ENCODE measurements at places on chromosomes 2 and 18.

DNA sequence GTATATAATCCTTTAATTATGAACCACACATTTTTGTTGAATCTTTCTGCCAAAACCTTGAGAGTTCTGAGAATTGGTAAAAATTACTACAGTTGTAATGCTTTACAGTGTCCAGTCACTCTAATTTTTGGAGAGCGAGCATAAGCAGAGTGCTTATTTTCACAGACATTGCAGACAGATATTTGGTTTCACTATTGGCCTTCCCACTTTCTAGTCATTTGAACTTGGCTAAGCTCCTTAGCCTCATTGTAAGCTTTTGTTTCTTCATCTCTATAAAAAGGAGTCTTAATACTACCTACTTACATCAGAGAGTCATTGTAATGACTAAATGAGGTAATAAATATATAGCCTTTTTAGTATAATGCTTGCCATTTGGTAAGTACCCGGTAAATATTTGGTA, 80.4 kb downstream of the LCLAT1 start:
- no peak for DNase-seq

DNA sequence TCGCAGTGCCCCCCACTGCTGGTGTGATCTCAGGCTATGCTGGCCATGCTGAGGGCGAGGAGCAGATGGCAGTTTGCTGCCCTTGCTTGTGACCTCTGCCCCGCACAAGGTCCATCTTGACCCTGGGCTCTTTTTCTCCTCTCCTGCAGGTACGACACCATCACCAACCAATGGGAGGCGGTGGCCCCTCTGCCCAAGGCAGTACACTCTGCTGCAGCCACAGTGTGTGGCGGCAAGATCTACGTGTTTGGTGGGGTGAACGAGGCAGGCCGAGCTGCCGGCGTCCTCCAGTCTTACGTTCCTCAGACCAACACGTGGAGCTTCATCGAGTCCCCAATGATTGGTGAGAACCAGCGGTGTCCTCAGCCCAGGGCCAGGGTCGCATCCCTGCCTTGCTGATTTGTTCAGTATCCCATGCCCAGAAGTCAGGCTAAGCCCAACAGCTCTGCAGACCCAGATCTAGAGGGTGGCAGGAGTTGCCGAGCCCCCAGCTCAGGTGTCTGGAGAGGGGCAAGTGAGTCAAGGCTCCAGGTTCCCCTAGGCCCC, 223.8 kb downstream of the ATAD2B start:
- DNase-seq, result no peak

DNA sequence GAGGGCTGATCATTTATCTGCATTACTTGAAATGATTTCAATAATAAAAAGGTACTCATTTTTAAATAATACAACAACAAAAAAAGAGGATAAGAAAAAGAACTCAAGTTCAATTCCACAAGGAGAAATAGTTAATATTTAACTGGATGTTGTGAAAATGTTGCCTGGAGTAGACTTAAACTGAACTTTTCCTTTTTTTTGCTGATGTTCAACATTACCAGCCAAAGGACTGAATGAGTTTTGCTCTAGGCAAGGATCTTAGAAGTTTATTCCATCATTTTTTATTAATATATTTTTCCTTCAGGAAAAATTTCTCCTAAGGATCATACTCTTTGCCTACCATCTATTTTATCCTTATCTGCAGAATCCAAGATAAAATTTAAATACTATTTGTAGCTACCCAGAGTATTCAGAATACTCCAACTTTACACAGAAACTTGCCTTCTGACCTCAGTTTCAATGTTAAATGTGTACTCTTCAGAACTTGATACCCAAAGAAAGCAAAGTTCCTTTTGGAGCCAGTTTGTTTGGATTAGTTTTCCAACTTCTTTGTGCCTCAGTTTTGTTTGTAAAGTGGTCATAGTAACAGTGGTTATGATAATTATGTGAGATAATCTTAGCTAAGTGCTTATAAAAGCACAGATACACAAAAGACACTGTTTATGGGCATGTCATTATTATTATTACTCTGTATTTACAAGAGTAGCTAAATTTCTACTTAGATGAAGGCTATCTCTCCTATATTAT, 12.8 kb downstream of the CKAP2L start:
- DNase-seq, result no peak

DNA sequence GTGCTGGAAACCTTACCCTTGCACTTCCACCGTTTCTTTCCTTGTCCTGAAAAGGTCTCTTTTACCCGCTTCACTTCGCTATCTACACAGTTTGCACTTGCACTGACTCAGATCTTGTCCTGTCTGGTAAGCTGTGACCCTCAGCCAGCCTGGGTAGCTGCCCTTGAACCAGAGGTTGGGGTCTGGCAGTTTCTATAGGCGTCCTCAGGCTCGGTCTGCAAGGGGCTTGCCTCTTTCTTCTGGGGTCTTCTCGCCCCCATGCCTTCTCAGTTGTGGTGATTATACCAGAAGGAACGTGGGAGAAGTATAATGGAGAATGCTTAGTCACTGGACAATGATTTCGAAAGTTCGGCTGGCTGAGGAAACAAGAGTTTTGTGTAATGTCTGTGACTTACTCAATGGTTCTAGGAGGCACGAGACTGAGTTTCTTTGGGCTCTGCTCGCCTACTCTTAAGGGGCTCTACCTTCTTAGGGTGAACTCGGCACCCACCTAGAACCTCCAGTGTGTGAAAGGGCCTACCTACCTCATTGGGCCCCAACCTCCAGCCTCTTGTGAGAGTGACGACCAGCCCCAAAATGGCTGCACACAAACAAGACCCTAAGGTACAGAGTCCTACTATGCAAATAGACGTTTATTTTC, 6.9 kb upstream of the STAT1 start:
- DNase-seq, result no peak

DNA sequence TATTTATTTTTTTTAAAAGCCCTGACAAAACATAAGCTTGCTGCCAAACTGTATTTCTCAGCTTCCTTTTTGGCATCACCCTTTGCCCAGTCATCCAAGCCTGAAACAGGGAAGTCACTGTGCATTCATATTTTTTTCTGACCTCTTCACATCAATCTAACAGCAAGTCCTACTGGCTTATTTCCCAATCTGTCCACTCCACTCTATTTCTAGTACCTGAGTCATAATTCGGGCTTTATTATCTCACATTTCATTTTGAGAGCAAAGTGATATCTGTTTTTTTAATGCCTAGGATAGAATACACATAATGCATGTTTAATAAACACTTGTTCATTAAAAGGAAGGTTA, 5.1 kb downstream of the HNMT start:
- DNase-seq, result no peak

DNA sequence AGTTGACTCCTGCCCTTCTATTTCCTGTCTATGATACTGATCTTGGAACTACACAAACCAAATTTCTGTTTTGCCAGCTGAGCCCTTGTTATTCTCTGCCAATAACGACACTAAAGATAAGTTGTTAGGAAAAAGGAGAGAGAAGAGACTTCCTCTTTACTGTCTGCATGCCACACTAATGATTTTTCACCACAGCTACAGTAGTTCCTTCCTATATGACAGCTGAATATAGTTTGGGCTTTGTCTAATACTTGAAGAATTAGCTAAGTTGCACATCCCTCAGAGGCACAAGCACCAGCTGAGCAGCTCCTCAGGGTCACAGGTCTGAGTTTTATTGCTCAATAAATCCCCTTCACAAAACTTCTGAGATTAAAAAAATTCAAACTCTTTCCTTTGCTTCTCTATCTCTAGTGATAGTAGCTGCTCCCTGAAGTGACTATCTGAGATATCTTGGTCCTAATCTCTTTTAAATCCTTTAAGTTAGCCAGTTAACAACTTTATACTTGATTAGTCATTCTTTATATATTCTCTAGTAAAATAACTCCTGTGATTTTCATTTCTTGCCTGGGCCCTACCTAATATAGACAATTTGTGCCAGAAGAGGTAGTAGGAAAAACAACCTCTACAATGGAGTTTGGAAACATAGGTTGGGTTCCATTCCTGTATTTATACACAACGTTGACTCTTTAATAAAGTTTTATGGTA, 253.0 kb upstream of the CNTNAP5 start:
- no peak for DNase-seq

- DNase-seq, result no peak
Measured at GRCh38 chr2:132515010-132515409, 98.4 kb downstream of the GPR39 start.

DNA sequence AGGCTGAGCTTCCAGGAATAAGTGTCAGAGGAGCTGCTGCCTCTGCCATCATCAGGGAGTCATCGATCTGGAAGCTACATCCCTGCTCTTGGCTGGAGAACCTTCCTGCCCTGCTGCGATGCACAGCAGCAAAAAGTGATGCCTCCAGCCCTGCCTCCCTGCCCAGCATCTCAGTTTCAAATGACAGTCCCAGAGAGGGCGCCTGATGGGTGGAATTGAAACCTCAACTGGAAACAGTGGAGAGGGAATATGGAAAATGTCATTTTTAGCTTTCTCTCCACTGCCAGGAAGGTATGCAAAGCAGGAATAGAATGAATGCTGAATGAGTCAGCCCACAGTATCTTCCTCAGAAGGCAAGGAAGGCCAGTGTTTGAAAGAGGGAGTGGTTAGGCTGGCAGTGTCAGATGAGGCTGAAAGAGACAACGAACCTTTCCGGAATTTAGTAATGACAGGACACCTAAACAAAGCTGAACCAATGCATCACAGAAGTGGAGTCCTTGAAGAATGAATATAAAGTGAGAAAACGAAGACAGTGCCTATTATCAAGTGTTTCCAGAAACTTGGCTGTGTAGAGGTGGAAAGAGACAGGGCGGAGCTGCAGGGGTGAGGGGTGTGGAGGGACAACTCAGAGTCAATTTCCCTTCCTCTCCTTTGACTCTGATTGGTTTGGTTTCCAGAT, 153.9 kb upstream of the NDUFV2 start:
- DNase-seq, result no peak

- no peak for DNase-seq
Measured at GRCh38 chr18:74023220-74023619, 124.4 kb downstream of the FBXO15 start.

DNA sequence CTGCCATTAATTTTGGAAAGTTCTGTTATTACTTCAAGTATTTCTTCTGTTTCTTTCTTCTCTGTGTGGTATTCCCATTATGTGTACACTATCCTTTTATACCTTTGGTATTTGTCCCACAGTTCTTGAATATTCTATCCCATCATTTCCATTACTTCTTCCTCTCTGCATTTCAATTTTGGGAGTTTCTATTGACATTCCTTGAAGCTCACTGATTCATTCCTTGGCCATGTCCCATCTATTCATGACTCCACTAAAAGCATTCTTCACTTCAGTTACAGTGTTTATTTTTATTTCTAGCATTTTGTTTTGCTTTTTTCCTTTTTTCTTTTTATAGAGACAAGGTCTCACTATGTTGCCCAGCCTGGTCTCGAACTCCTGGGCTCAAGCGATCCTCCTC, 30.3 kb downstream of the PROC start:
- no peak for DNase-seq

GRCh38 chr2:6923319-6923718, 6.1 kb downstream of the RNF144A start:
- no peak for DNase-seq

GRCh38 chr2:240974771-240975572, 23.4 kb upstream of the SNED1 start:
- DNase-seq, result no peak

GRCh38 chr2:207823865-207824264, 54.2 kb upstream of the FZD5 start:
- DNase-seq, result no peak

- DNase-seq, result no peak
Measured at GRCh38 chr2:47226923-47227220, 71.8 kb upstream of the STPG4 start.

DNA sequence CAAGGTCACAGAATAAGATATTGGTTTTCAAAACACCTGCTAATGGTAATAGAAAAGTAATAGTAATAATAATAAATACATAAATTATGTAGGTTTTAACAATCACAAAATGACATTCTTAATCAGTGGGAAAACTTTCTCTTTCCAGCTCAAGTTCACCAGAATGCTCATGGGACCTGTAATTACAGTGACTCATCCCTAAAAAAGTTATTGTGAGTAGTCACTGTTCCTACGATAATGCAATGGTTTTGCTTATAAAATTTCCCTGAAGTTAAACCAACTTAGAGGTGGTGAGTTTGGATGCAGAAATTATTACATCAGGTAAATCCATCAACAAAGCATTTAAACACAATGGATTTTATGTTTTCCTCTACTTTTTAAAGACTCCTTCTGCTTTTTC, 502.3 kb downstream of the PID1 start:
- DNase-seq, result no peak

GRCh38 chr2:39524061-39524460, 87.0 kb upstream of the MAP4K3 start:
- no peak for DNase-seq

GRCh38 chr2:2850859-2851258, 519.8 kb upstream of the MYT1L start:
- no peak for DNase-seq

DNA sequence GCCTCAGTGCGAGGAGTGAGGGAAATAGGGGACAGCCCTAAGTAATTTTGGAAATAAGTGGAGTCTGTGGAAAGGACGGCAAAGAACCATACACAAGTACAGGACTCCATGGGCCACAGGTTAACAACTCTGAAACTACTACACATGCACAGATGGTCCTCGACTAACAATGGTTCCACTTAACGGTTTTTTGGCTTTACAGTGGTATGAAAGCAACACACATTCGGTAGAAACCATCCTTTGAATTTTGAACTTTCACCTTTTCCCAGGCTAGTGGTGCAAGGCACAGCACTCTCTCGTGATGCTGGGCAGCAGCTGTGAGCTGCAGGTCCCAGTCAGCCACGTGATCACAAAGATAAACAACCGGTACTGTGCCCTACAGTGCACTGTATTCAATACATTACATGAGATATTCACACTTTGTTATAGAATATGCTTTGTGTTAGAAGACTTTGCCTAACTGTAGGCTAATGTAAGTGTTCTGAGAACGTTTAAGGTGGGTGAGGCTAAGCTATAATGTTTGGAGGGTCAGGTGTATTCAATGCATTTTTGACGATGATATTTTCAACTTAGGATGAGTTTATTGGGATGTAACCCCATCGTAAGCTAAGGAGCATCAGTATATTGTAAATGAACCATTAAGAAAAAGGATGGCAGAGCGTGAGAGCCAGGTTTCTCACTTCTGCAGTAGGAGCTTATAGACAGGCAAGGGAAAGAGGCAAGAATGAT, 44.6 kb downstream of the TBC1D8 start:
- DNase-seq, result no peak

GRCh38 chr2:222703886-222704285, 32.4 kb downstream of the MOGAT1 start:
- DNase-seq, result no peak

DNA sequence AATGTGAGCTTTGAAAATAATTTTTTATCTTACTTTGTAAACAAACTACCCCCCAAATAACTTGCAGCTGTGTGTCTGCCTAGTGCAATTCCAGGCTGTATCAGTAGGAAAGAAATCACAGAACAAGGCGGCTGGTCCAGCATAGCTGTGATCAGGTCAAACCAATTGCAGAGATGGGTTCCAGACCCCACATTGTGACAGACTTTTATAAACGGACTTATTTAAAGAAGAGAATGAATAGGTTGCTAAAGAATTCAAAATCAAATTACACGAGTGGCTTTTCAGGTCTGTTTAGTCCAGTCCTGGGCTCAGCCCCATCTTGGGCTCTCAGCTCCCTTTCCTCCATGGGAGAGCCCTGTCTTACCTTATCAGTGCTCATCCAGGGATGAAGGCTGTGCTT, 11.1 kb downstream of the BMP10 start:
- no peak for DNase-seq

GRCh38 chr2:70360661-70361270, 58.9 kb upstream of the FAM136A start:
- no peak for DNase-seq

GRCh38 chr2:215772003-215772402, 241.3 kb downstream of the MREG start:
- DNase-seq, result no peak

GRCh38 chr2:42918041-42918440, 125.7 kb upstream of the HAAO start:
- no peak for DNase-seq
